ENCODE measurements at places on chromosomes 6 and 20. TPM values are rescaled to one million over a fixed set of nuclear protein-coding genes. Genes with fewer than 3 reads are reported as not detected.

The SYCP2L gene
- not detected for total RNA-seq

The SOX18 gene
- total RNA-seq = not detected

The MOXD1 gene
- total RNA-seq = 6.7 TPM

The PRR18 gene
- total RNA-seq = not detected

- no peak for DNase-seq
Observed at GRCh38 chr6:130933712-130934200, 106.5 kb downstream of the SMLR1 start.

DNA sequence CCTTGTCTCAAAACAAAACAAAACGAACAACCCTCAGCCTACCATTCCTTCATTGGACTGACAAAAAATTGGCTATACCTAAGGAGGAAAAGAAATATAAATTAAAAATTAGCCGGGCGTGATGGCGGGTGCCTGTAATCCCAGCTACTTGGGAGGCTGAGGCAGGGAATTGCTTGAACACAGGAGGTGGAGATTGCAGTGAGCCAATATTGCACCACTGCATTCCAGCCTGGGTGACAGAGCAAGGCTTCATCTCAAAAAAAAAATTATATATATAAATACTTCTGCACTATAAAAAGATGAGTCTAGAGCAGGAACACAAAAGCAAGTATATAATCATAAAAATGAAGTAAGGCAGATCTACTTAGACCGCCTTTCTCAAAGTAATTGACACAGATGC lies 109.8 kb downstream of the CRYBG1 start:
- no peak for DNase-seq

GRCh38 chr6:27805347-27805746 lies 106.8 kb downstream of the OR2B2 start:
- DNase-seq = no peak

- DNase-seq = no peak
Observed at GRCh38 chr6:35247642-35248231, 11.8 kb upstream of the ZNF76 start.

- DNase-seq = no peak
Observed at GRCh38 chr6:137849181-137849980, 17.7 kb upstream of the TNFAIP3 start.

DNA sequence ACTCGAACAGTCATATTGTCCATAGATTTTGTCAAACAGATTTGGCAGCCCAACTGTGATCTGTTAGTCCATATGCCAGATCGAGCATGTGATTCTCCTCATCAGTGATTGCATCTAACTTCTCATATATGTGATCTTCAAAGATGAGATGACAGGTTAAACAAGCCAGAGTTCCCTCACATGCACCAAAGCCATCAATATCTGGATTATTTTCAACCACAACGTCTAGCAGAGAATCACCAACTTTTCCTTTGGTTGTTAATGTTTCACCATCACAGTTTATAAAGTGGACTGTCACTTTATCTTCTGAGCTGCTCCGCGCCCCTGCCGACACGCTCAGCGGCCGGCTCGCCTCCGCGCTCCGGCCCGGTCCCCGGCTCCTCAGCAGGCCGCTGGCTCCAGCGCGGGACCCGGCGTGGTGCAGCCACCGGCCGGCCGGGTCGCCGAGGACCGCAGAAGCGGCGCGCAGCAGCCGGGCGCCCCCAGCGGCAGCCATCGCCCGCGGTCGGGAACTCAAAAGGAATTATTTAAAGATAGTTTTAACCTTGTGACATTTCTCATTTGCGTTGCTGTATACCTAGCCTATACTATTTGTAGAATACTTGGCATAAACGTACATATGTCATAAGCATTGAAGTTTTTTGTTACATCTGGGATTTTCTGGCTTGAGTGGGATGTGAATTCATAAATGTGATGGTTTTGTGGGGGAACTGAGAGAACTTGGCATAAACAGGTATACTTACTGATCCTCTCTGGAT lies 40.1 kb upstream of the DYNLRB1 start:
- peak; percentile 55 for DNase-seq

- no peak for DNase-seq
Observed at GRCh38 chr20:19588732-19589131, 169.3 kb upstream of the RIN2 start.

GRCh38 chr6:99151634-99152346 lies 197.7 kb downstream of the FAXC start:
- peak; percentile 5 for DNase-seq

GRCh38 chr6:129138739-129139405 lies 255.9 kb downstream of the LAMA2 start:
- no peak for DNase-seq

- peak; percentile 85 for DNase-seq
Observed at GRCh38 chr20:57654363-57654997, 34.3 kb upstream of the ZBP1 start.

- DNase-seq = no peak
Observed at GRCh38 chr6:45697605-45698004, 318.1 kb downstream of the CLIC5 start.

DNA sequence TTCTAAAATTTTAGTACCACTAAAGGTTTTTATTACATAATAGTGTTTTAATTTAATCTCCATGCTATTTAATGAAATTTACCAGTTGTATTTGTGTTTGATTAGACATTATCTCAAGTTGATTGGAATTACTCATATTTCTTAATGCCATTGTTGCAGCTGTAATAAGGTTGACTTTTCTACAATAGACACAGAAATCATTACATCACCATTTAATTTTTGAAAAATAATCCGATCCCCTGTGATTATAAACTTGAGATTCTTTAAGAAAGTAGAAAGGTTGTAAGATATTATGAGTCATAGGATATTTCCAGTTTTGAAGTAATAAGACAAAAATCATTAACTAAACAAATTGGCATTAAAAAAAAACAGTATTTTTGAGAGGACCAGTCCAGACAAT lies 161.4 kb downstream of the PRL start:
- DNase-seq = no peak

DNA sequence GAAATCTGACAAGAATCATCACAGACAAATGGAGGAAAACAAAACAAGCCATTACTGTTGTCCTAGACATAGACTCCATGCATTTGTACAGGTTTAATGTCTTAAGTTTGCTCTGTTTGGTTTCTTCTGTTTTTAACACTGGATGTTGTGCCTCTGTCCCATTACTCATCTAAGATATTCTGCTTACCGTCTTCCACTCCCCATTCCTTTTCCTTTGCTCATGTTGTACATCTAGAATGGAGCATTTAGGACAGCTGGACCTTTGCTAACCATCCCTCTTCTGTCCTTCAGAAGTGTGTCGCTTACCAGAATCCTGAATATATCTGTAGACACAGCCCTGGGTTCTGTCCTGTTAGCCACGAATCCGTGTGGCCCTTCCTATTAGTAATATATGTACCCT lies 35.2 kb downstream of the RAB22A start:
- DNase-seq = no peak

GRCh38 chr6:157151989-157152388 lies 171.3 kb downstream of the TMEM242 start:
- DNase-seq = no peak

- no peak for DNase-seq
Observed at GRCh38 chr20:63116412-63117106, 99.4 kb downstream of the YTHDF1 start.

- no peak for DNase-seq
Observed at GRCh38 chr6:83860782-83861495, 1.4 kb downstream of the CYB5R4 start.

GRCh38 chr20:40960101-40960500 lies 68.5 kb upstream of the TOP1 start:
- DNase-seq = no peak
